ENCODE measurements at places on chromosomes 5 and 9.

DNA sequence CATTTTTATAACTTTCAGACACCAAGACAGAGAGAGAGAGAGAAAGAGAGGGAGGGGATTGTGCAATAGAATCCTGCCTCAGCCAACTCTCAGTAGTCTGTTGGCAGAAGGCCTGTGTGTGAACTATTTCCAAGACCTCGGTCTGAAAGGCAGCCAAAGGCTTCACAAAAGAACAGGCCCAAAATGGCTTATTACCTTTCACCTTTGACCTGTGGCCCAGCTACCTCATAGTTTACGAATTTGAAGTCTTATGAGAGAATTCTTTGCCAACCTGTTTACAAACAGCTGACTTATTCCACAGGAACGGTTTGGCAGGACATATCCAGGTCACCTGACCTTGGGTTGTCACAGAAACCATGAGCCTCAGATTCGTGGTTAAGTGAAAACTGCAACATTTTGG, 48.6 kb downstream of the NR2F1-AS1 start:
- no peak for DNase-seq

DNA sequence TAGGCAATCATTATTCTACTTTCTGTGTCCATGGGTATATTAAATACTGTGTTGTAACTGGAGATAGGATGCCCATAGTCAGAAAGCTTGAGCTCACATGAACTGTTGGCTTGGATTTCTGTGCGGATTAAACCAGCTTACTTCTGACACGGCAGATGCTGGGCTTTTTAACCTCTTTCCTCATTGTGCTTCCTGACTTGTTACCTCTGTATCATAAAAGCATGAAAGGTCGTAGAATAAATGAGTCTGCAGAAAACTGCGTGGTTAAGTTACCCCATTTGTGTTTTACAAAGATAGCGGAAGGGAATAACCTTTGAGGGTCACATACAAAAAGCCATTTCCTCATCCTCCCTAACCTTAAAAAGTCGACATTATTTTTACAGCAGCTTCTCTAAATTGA, 199.5 kb upstream of the DMRT1 start:
- no peak for DNase-seq

DNA sequence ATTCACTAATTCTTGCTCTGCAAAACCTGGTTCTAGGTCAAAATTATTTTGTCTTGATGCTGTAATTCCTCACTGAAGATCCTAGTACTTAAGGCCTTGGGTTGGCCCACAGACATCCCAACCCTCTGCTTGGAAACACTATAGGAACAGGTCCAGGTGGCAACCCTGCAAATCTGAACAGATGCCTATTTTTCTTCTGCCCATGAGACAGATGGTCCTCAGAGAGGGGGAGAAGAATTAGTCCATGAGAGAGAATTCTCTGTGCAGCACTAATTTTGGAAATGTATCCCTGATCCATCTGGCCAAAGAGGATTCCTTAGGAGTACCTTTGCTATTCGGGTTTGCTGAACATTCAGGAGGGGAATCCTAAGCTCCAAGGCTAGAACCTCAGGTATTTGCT, 156.3 kb downstream of the ELAVL2 start:
- no peak for DNase-seq

DNA sequence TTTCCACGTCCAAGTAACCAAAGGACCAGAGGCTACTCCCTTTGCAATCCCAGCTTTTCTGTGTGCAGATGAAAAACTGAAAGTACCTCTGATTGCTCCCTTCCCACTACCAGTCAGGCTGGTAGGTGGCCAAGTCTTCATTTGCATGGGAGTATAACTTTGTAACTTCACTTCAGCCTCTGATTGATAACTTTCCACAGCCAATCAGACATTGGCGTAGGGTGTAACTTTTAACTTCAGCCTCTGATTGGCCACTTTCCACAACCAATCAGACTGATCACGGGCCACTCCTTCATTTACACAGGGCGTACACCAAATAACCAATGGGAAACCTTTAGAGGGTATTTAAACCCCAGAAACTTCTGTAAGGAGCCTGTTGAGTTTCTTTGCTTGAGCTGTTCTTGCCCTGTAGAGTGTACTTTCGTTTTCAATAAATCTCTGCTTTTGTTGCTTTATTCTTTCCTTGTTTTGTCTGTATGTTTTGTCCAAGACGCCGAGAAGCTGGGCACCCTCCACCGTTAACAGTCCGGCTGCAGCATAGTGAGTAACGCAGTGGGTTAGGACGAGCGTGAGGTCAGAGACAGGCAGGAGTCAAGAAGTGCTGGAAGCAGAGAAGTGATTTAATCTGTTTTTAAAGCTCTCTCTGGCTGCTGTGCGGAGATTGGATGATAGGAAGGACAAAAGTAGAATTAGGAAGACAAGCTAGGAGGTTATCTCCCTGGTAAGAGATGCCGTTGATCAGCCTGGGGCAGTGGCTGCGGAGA, 3.5 kb upstream of the EXOSC2 start:
- no peak for DNase-seq

DNA sequence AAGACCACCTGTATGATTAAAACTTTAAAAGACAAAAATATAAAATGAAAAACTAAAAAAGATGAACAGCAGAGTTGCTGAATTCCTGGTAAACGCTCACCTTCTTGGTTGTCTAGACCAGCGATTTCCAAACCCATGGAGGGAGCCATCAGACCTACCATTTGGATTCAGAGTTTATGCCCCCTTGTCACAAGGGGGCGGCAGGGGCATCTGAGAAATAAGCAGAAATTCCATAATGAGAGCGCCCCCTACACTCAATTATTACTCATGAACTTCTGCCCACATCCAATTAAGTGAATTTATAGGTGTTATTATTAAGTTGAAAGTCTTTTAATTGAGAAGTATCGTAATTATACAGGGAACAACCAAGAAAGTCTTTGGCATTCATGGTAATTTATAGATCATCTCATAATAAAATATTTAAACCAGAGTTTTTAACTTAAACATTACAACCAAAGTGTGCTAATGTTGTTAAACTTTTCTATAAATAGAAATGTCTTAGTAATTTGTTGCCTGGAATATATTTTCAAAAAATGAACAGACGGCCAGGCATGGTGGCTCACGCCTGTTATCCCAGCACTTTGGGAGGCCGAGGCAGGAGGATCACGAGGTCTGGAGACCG, 35.2 kb upstream of the SPATA31C2 start:
- DNase-seq = no peak

DNA sequence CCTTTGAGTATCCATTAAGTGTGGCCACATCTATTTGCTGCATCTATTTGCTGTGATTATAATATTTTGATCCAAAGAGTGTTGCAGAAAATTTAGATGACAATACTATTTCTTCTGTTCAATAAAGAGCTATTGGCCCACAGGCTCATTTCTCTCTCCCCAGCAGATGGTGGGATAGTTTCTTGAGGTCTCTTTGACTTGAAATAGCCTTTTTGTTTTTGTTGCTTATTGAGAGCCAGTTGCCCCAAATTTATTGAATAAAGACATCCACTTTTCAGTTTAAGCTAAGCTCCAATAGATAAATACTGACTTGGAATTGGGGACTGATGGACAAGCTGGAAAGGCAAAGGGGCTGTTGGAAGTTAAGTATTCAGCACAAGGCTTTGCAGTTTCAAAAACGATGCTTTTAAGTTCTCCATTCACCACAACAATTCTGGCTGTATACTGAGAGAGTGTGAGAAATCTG, 290.1 kb upstream of the MPDZ start:
- no peak for DNase-seq

Data from cortex of kidney (tissue), 1 donor.